Foreskin fibroblast (primary cell): ENCODE measurements at places on chromosomes 12 and 14.
A peak's percentile ranks its signal among the peaks of the same experiment; 100 is the strongest.

- DNase-seq, result no peak
Observed at GRCh38 chr12:7857971-7858370, 14.7 kb downstream of the SLC2A14 start.

GRCh38 chr12:96077081-96077480 lies 41.7 kb upstream of the LTA4H start:
- no peak for DNase-seq

DNA sequence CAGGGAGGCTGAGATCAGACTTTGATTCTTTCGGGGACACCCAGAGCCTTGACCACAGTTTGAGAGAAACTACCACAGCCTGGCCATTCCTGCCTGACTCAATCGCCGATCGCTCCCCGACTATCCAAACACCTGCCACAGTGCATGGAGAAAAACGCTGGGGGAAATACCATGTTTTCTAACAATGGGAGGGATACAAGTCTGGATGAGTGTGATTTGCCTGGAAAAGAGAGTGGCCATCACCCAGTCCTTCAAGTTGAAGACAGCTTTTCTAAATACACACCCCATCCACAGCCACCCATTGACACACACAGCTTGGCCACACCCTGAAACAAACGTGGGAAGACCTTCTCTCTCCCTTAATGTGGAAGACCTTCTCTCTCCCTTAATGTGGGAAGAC lies 6.7 kb upstream of the VASH1 start:
- no peak for DNase-seq

DNA sequence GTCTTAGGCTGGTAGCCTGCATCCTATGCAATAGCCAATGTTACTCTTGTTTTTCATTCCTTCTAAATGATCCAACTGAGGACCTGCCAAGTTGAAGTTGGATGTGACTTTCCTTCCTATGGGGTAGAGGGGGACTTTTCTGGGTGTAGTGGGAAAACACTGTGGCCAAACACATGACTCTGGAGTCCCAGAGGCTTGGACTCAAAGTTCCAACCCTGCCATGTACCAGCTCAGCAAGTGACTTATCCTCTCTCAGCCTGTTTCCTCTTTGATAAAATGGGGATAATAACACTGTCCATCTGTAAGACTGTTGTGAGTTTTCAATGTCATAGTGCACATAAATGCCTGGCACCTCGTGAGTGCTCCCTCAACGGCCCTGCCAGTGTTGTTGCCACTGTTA lies 97.0 kb downstream of the ZFP36L1 start:
- no peak for DNase-seq

GRCh38 chr14:44291366-44291915 lies 215.6 kb downstream of the FSCB start:
- no peak for DNase-seq

DNA sequence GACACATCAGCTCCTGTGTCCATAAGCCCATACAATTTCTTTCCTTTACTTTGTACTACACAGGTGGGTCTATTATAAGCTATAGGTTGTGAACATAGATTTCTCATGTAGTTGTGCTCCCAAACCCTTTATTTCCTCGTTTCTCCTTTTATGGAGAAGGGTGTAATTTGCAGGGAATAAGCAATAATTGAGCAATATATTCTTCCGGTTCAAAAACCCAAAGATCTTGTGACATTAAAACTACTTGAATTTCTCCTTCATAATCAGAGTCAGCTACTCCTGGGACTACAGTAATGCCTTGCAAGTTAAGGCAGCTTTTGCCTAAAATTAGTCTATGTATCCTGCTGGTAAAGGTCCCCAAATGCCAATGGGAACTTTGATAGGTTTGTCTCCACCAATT lies 19.1 kb upstream of the MAPKAPK5 start:
- no peak for DNase-seq

- DNase-seq, result no peak
Observed at GRCh38 chr12:29831173-29831572, 47.4 kb upstream of the TMTC1 start.

DNA sequence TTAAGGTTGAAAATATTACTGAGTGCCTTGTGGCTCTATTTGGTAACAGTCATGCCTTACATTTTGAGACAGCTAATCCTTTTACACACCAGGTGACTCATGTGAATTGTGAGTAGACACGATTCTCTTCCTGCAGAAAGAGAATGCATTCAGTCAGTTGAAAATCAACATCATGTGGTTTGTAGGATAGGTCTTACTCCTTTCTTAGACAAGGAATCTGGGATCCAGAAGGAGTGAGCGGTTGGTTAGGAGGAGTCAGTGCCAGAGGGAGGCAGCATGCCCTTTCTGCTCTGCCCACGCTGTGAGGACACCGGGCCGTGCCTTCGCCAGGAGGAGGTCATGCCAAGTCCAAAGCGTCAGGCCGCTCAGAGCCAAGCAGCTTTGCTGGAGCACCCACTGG lies 47.6 kb downstream of the TRAF3 start:
- peak; percentile 53 for DNase-seq

- peak; percentile 24 for DNase-seq
Observed at GRCh38 chr12:662566-663292, 516 bp downstream of the NINJ2 start.

DNA sequence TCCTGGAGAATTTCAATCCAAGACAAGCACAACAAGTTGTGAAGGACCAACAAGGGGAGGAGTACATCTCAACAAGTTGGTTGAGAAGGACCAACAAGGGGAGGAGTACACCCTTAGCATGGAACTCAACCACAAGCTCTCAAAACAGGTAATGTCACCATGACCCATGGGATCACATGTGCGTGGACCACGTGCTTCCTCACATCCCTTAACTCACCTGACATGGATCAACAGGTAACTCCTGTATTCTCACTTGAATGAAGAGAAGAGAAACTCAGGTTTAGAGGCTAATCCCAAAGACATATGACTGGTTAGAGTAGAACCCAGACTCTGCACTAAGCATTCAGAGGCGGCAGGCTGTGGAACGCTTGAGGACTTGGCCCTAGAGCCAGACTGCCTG lies 6.2 kb downstream of the CRACR2A start:
- no peak for DNase-seq

DNA sequence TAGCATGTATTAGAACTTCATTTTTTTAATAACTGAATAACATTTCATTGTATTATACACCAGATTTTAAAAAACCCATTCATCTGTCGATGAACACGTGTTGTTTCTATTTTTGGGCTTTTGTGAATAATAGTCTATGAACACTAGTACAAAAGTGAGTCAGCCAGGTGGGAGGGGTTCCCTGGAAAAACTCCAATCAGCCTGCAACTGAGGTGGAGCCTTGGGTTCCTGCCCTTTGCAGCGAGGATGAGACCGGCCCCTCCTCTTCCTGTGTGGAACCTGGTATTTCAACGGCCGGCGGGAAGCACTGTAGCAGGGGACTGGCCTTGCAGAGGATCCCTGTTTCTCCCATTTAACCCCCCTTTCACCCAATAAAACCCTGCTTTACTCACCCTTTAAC lies 56.1 kb downstream of the LMNTD1 start:
- no peak for DNase-seq

DNA sequence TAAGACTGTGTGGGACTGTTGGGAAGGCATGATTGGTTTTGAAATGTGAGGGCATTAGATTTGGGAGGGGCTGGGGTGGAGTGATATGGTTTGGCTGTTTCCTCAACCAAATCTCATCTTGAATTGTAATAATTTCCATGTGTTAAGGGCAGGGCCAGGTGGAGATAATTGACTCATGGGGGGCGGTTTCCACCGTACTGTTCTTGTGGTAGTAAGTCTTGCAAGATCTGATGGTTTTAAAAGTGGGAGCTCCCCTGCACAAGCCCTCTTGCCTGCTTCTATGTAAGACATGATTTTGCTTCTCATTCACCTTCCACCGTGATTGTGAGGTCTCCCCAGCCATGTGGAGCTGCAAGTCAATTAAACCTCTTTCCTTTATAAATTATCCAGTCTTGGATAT lies 76.6 kb upstream of the PPFIA2 start:
- no peak for DNase-seq

DNA sequence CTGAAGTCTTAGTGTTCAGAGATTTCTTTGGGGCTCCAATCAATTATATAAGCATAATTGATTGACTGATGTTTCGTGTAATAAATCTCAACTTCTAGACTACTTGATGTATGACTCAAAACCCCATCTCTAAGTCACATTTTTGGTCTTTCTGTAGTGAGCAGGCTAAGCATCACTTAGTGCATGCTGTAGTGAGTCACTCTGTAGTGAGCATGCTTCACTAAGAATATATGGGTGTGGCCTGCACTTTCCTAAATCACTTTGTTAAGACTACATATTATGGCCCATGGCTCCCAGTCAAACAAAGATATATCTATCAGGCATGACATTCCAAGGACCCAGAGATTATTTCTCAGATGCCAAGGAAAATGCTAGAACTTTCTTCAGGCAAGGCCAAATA lies 909.4 kb upstream of the LRFN5 start:
- no peak for DNase-seq

- no peak for DNase-seq
Observed at GRCh38 chr14:100989924-100990323, 86.4 kb upstream of the RTL1 start.

GRCh38 chr14:54918427-54918826 lies 15.8 kb upstream of the GCH1 start:
- no peak for DNase-seq

GRCh38 chr14:21037156-21037555 lies 2.5 kb upstream of the RNASE13 start:
- DNase-seq, result no peak

DNA sequence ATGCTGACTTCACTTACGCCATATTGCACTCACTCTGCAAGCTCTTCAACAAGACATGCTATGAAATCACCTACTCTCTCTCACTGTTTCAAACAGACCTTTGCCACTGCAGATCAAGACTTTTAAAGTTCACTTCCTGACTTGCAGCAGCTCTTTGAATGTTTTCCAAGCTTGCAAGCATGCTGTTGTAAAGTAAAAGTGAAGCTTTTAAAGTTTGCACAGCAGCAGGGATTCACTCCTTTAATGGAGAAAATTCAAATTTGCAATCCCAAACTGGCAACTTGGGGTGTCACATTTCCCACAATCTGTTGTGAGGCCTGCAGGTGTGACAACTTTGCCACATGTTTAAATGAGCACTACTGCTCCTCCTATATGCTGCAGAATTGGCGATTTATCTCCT lies 270.9 kb downstream of the ALX1 start:
- DNase-seq, result no peak

GRCh38 chr12:103673487-103673886 lies 86.4 kb downstream of the STAB2 start:
- DNase-seq, result no peak

DNA sequence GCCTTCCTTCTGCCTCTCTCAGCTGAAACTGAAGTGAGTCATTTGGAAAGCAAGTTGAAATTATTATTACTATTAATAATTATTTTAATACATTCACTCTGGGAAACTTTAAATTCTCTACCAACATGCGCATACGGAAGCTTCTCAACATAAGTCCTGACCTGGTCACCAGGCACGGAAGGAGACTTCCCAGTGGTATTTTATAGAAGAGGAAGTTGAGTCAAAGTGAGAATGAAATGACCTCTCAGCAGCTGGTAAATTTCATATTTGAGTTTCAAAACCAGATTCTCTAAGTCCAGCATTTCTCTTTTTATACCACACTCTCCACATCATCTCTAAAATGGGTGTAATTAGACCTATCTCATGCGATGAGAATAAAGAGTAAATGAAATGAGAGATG lies 747.4 kb downstream of the VRK1 start:
- DNase-seq, result no peak

DNA sequence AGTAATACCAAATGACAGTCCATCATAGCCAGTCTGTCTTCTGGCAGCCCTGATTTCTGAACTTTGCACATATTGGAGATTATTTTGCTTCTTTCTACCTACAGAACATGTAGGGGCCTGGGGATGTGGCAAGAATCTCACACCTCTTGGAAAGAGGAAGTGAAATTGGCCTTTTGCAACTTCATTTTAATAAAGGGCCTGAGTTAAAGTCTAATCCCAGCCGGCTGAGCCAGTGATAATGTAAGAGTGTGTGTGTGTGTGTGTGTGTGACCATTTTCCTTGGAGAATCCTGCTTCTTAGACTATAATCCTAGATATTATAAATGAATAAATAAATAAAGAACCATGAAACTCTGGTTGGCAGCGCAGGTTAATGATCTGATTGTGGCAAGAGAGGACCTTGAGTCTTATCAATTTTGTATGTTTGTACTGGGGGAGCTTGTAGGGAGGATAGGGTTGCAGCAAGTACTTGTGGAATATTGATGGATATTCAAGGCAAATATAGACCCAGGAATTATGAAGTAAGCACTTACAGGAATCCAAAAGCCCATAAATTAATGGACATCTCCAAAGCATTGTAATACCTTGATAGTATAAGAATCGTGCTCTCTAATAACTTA lies 233.2 kb upstream of the AMIGO2 start:
- no peak for DNase-seq
